Left renal cortex interstitium (tissue), 4 donors: ENCODE measurements at places on chromosomes 5 and 9. TPM values are rescaled to one million over a fixed set of nuclear protein-coding genes. Genes with fewer than 3 reads are reported as not detected.

DNA sequence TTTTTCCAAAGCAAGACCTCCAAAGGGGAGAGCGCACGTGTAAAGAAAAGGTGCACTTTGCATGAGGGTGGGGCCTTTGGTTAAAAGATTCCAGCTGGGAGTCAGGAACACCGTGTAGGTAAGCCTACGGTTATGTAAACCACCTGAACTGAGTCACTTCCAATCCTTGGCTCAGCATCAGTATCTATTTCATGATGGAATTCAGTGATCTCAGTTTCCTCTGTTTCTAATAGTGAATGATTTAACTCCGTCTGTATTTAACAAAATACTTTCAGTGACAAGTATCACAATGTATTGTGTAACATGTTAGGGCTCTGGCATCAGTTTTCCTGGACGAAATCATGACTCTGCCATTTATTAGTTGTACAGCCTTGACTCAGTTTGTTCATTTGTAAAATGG is 1.3 kb upstream of the SVEP1 start:
- DNase-seq: no peak

DNA sequence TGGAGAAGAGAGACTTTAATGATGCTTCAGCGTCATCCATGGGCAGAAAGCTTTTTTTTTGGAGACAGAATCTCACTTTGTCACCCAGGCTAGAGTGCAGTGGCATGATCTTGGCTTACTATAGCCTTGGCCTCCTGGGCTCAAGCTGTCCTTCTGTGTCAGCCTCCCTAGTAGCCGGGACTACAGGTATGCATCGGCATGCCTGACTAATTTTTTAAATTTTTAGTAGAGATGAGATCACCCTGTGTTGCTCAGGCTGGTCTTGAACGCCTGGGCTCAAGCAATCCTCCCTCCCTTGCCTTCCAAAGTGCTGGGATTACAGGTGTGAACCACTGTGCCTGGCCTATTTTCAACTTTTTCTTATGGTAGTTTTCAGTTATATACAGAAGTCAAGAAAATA is 23.2 kb downstream of the SPIN1 start:
- DNase-seq: no peak

DNA sequence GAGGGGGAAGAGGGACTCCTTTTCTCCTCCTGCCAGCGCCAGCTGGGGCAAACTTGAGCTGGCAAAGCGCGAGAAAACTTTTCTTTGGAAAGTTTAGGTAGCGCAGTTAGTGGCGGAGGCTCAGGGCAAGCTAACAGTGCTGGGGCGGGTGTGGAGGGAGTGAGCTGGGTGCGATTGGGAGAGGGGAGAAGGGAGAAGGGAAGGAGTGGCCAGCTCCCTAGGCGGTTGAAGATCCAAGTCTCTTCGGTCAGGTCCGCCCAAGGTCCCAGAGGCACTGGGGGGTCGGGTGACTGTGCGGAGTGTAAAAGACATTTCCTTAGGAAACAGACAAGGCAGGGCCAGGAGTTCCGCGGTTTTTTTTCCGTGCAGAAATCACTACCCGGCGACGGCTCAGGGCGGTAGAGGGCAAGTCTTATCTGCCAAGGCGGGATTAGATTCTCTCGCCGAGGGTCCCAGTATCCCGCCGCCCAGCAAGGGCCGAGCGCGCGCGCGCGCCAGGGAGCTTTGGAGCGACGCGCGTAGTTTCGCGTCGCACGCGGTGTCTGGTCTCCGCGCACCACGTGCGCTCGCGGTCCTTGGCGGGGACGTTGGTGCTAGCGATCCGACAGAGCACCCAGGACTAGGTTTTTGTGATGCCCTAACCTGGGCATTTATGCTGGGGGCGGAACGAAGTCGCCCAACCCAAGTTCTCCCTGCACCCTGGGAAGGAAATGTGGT is 33.6 kb upstream of the NFIB start:
- no peak for DNase-seq

DNA sequence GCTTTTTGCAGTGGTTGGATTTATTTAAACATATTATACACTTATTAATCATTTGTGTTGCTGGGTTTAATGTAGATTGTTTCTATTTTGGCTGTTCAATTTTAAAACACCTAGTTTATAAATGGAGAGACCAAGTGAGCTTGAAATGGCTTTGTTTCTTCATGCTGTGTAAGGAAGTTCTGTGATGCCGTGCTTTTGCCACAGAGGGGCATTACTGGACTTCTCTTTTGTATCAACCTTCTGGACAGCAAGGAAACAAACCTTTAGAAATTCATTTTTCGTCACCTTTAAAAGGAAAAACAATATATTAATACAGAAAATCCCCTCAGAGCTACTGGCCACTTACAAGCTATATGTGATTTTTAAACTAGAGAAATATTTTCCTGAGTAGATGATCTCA is 81.9 kb downstream of the DMRTA1 start:
- no peak for DNase-seq

DNA sequence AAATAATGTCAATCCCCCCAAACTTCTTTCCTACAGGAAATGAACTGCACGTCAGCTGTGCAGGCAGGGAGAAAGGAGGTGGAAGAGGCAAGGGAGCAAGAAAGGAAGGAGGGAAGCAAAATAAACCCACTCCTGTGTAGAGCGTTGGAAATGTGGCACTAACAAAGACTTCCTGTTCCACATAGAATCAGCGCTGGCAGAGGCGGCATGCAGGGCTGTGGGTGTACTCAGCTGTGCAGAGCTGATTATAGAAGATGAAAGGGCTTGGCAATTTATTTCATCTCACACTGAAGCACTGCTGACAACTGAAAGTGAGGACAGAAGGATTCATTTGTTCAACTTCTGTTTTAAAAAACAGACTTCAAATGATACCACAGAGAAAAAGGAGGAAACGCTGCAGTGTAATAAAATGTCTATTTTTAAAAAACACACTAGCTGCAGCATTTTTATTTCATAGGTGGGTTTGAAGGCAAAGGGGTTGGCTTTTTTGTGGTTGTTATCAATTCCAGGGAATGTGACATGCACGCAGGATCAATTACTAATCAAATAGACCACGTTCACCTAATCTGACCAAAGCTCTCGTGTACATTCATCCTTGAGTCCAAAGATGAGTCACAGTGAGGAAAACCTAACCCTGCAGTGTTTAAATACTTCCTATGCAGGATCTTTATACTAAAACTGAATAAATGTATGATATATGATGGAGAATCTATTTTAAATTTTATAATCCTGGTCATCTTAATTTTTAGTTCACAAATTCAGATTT is 583.5 kb downstream of the ZNF608 start:
- DNase-seq: no peak

The NSG2 gene
- 0.62 TPM for polyA plus RNA-seq

GRCh38 chr9:68685213-68685612 is 19.8 kb upstream of the PIP5K1B start:
- DNase-seq: no peak

GRCh38 chr9:96150324-96151227 is 151.4 kb downstream of the HSD17B3 start:
- no peak for DNase-seq

The ANGPTL2 gene
- polyA plus RNA-seq: 7.3 TPM

- DNase-seq: no peak
Observed at GRCh38 chr5:94422812-94423211, 195.6 kb downstream of the KIAA0825 start.

DNA sequence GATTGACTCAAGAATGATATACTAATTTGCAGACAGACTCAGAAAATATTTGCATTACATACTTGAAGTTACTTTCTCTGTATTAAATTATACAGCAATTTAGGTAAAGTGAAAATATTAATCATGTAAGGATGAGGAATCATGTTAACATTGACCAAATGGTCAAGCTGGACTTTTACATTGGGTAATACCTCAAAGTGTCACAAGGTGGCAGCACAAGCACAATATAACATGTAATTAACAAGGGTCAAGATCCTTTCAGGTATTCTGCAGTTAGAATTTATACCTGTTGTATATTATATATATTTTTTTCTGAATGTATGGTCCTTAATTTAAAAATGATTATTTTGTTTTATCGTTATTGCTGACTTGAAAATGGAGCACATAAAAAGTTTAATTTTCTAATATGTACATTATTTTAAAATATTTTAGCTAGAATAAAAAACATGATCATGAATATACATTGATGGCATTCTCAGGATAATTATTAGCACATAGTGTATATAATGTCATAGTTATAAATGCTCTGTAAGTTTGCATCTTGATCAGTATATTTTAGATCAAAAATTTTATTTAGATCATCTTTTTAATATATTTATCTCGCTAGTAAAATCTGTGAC is 8.6 kb downstream of the HAPLN1 start:
- no peak for DNase-seq

- DNase-seq: no peak
Observed at GRCh38 chr9:121499427-121500164, at the start of gene GGTA1. GGTA1 (minus strand) TSS chr9:121499844; CDS start chr9:121467922, 31,922 bp downstream.

The PCDHB10 gene
- polyA plus RNA-seq: 5.5 TPM

DNA sequence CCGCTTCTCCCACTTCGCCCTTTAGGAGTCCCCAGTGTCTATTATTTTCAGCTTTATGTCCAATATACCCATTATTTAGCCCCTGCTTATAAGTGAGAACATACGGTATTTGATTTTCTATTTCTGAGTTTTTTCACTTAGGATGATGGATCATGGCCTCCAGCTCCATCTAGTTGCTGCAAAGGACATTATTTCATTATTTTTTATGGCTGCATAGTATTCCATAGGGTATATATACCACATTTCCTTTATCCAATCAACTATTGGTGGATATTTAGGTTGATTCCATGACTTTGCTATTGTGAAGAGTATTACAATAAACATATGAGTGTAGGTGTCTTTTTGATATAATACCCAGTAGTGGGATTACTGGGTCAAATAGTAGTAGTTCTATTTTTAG is 162.9 kb downstream of the FER start:
- no peak for DNase-seq

DNA sequence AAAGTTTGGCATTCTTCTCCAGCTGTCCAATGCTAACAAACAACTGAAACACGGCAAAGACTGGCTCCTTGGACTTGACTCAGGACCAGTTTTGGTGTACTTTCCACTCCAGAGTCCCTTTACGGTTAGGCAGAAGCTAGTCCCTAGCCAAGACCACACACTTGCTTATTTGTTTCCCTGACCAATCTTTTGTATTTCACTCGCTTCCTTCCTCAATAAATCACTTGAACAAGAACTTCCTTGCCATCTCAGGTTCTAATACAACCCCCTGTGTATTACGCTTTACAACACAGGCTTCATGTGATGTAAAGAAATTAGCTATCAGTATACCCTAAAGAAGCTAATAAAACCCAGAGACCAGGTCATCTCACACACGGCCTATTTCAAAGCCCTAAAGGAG is 947.5 kb upstream of the CTNND2 start:
- DNase-seq: no peak

DNA sequence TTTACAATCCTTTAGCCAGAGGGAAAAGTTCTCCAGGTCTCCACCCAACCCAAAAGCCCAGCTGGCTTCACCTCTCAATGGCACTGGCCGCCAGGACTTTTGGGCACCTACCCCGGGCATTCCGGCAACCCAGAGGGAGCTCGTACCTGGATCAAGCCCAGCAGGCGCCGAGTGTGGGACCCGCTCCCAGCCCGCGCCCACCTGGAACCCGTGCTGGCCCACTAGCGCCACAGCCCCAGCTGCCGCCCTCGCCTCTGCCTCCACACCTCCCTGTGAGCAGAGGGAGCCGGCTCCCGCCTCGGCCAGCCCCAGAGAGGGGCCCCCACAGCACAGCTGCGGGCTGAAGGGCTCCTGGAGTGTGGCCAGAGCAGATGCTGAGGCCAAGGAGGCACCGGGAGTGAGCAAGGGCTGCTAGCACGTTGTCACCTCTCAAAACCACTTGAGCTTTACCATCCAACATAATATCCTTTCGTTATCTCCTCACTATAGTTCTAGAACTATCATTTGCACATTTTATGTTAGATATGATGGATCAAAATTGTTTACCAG is 69.7 kb downstream of the GCNT1 start:
- DNase-seq: no peak

GRCh38 chr9:69898714-69899209 is 78.1 kb downstream of the CFAP95 start:
- no peak for DNase-seq

GRCh38 chr9:33225319-33226147 is 14.4 kb upstream of the SPINK4 start:
- DNase-seq: peak; percentile 60

- DNase-seq: no peak
Observed at GRCh38 chr9:92151691-92152393, 36.6 kb upstream of the SPTLC1 start.

DNA sequence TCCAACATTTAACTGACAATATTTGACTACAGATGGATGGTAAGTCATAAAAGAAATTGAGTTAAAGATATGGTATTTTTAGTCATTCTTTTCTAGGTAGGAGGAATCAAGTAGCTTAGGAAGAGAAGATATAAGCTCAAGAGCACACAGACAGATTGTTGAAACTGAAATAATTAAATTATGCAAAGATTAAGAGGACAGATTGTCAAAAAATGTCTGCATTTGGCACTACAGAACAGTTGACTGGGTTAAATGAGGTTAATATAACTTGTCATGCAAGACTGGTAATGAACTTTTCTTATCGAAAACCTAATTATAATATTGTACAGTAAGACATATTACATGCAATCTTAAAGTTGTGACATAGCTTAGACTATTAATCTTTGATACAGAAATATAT is 36.3 kb upstream of the TRPM3 start:
- no peak for DNase-seq

The ESM1 gene
- polyA plus RNA-seq: 13.0 TPM

The BTNL9 gene
- polyA plus RNA-seq: 5.6 TPM

The PCDHGA8 gene
- 0.52 TPM for polyA plus RNA-seq

- no peak for DNase-seq
Observed at GRCh38 chr5:14915291-14915952, 43.8 kb upstream of the ANKH start.

The TAF11L11 gene
- polyA plus RNA-seq: not detected

GRCh38 chr5:98631311-98632054 is 142.0 kb upstream of the RGMB start:
- DNase-seq: no peak

DNA sequence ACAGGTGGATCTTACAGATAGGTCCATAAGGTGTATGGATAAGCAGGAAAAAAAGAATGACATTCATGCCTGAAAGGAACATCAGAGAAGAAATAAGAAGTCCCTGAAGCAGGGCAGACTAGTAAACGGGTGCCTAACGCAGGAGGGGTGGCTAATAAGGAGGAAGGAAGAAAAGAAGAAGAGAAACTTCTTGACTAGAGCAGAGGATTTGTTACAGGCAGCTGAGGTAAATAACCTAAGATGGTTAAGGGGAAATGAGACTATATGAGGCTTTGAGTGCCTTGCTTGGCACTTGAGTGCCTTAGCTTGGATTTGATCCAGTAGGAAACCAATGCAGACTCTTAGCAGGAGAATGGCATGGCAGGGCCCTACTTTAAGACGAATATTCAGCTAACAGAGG is 313.5 kb upstream of the PDE4D start:
- DNase-seq: no peak

- no peak for DNase-seq
Observed at GRCh38 chr9:128138001-128138400, 10.5 kb upstream of the PTGES2 start.

- no peak for DNase-seq
Observed at GRCh38 chr5:89844548-89844947, 565.0 kb downstream of the CETN3 start.

GRCh38 chr5:179462040-179462439 is 88.3 kb upstream of the RUFY1 start:
- no peak for DNase-seq

- no peak for DNase-seq
Observed at GRCh38 chr9:91302831-91303230, 58.9 kb downstream of the AUH start.
